GM12878 (cell line): ENCODE measurements at places on chromosomes 3 and 15. TPM values are rescaled to one million over a fixed set of nuclear protein-coding genes. Genes with fewer than 3 reads are reported as not detected.

DNA sequence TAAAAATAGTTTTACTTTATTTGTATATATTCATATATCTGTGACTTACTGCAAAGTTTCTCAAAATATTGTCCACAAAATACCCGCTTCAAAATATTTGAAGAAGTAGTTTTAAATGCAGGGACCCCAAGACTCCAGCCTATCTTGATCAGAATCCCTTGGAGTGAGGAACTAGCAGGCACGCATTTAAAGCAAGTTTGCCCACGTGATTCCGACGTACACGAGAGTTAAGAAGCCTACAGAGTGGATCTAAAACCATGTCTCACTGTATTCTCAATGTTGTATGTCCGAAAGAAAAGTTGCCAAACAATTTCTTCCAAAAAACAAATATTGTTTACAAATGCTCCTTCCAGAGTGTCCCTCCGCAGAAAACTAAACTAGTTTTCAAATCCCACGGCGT is 1.7 kb downstream of the GABRB3 start:
- no peak for DNase-seq
- no peak overlapping the region for H3K27ac ChIP-seq
- no peaks in the 10 kb centered on the region for H3K4me1 ChIP-seq
- no peak overlapping the region for H3K4me3 ChIP-seq
- no peaks in the 10 kb centered on the region for H3K27me3 ChIP-seq
- no peaks in the 10 kb centered on the region for H3K36me3 ChIP-seq

- H3K27me3 ChIP-seq = no peaks in the 10 kb centered on the region
- H3K4me3 ChIP-seq = peak overlapping the region; percentile 66
- no peak for DNase-seq
- H3K4me1 ChIP-seq = peaks cover 14% of the 10 kb centered on the region
- H3K27ac ChIP-seq = no peak overlapping the region
Observed at GRCh38 chr15:85793641-85794597, 806 bp downstream of the KLHL25 start.

DNA sequence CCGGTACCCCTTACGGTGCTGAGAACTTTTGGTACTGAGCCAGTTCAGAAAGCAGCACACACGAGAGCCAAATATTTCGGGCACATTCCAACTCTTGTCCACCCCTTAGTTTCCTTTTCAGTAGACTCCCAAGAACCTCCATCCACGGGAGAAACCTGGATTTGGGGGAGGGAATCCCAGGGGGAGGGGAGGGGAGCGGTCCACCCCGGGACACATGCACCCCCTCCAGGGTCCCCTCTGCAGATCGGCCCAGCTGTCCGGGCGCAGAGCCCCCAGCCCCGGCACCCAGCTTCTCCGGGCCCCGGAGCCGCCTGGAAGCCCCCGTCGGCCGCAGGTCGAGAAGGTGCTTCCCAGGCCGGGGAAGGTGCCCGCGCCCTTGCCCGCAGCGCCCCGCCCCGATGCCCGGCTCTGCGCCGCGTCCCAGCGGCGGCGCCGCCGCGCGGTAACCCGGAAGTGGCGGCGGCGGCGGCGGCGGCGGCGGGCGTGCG is 455 bp upstream of the ABHD17C start:
- H3K27ac ChIP-seq = no peak overlapping the region
- H3K36me3 ChIP-seq = no peaks in the 10 kb centered on the region
- H3K4me1 ChIP-seq = peaks cover 3% of the 10 kb centered on the region; the same call in 1 of the 2 replicates
- H3K27me3 ChIP-seq = no peaks in the 10 kb centered on the region

DNA sequence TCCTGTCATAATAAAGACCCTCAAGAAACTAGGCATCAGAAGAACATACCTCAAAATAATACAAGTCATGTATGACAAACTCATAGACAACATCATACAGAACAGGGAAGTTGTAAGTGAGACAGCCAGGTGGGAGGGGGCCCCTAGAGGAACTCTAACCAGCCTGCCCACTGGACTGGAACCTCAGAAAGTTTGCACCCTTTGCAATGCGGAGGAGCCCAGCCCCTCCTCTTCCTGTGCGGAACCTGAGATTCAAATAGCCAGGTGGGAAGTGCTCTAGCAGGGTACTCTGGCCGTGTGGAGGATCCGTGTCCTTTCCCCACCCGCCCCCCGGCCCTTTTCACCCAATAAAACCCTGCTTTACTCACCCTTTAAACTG is 387.0 kb upstream of the CBLB start:
- peak overlapping the region; percentile 83 for H3K4me3 ChIP-seq
- peak overlapping the region; percentile 99 for H3K27ac ChIP-seq
- H3K4me1 ChIP-seq = no peaks in the 10 kb centered on the region
- peak; percentile 93 for DNase-seq

GRCh38 chr3:71896751-71897150 is 111.8 kb upstream of the PROK2 start:
- no peaks in the 10 kb centered on the region for H3K4me1 ChIP-seq
- H3K36me3 ChIP-seq = no peaks in the 10 kb centered on the region
- no peak for DNase-seq
- no peak overlapping the region for H3K4me3 ChIP-seq
- no peaks in the 10 kb centered on the region for H3K27me3 ChIP-seq

- H3K4me3 ChIP-seq = no peak overlapping the region
- no peak for DNase-seq
- H3K27me3 ChIP-seq = no peaks in the 10 kb centered on the region
- no peaks in the 10 kb centered on the region for H3K36me3 ChIP-seq
- H3K4me1 ChIP-seq = no peaks in the 10 kb centered on the region
Observed at GRCh38 chr3:19384868-19385267, 236.6 kb downstream of the KCNH8 start.

Gene TIMP4
- not detected in 2 replicates for total RNA-seq

Gene OSTN
- total RNA-seq = not detected in 2 replicates

Gene DNASE1L3
- 3.7 and 4.4 TPM in 2 replicates for total RNA-seq

Gene CELF6
- total RNA-seq = 0.24 TPM in 1 of 2 replicates, not detected in the other

Gene ERICH6
- 0.40 TPM in 1 of 2 replicates, not detected in the other for total RNA-seq
